ENCODE measurements at places on chromosomes 12 and 14.
A peak's percentile ranks its signal among the peaks of the same experiment; 100 is the strongest.

DNA sequence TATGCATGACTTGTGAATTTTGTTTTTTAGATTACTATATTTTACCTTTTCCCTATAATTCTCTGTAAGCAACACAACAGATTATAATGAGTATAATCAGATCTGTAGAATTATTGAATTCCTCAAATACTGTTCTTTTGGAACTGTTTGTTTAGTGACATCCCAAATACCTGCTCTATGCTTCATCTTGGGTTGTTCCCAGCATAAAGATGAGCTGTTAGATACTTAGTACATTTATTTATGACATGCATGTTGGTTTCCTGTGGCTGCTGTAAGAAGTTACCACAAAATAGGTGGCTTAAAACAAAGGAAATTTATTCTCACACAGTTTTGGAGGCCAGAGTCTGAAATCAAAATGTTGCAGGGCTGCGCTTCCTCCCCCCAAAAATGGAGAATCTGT, 78.4 kb downstream of the PTPRR start:
- DNase-seq = no peak

DNA sequence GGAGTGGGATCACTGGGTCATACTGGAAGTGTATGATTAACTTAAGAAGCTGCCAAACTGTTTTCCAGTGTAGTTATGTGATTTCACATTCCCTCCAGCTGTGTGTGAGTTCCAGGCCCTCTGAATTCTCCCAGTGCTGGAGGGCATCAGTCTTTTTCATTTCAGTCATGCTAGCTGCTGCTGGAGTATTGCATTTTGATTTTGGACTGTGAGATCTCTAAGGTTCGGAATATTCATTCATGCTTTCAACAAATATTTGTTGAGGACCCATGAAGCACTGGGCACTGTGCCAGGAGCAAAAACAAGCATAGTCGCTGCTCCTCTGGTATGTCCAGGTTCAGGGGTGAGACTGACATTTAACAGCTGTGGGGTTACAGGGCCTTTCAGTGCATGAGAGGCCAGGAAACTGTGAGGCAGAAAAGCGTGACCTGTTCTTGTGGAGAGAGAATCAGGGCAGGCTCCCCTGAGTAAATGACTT, 133.2 kb downstream of the SCARB1 start:
- DNase-seq = no peak

GRCh38 chr14:104658325-104658712, 31.1 kb upstream of the INF2 start:
- no peak for DNase-seq

DNA sequence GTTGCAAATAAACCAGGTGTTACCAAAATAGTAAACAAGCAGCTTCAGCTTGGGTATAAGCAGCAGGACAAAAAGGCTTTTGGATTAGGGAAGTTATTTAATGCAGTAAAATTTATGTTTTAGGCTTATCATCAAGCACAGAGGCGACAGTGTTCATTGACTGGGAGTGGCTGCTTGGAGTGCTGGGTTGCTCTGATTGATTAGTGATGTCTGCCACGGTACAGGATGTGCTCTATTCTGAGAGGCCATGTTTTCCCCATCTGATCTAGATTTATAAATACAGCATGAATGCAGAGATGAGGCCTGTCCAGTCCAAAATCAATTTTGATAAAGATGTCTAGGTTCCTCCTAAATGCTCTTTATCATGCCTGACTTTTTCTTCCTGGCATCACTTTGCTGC, 83.5 kb downstream of the MAP1LC3B2 start:
- DNase-seq = no peak

DNA sequence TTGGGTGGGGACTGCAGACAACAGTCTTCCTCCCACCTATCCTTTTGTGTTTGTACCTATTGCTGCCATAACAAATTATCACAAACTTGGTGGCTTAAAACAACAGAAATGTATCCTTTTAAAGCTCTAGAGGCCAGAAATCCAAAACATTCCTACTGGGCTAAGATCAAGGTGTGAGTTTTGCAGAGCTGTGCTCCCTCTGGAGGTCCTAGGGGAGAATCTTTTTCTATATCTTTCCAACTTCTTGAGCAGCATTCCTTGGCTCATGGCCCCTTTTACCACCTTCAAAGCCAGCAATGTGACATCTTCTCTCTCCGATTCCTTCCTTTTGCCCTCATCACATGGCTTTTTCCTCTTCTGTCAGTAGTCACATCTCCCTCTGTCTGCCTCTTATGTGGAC, 190.6 kb downstream of the TTC8 start:
- DNase-seq = no peak

DNA sequence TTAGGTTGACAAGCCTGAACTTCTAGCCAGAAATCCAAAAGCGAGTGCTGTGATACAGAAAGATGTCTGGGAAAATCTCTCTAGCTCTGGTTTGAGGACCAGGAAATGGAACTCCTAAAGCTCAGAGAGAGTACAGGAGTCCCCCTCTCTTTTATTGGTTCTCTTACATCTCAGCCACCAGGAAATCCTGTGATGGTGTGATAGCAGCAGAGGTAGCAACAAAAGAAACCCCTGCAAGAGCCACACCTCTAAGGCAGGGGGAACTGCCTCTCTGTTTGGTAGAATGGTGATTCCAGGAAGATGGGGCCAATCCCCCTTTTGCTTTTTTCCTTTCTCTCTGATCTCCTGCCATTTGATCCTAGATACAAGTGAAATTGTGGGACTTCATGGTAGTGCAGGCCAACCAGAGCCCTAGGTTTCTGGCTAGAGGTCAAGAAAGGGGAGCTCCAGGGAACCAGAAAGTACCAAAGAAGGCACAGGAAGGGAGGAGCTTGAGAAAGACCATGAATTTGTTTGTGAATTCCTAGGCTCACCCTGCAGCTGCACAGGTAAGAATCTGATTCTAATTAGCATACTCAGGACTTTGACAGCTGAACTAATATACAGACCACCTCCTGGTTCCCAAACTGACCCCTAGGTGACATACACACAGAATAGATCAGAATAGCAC, 88.5 kb downstream of the PAPLN start:
- no peak for DNase-seq

GRCh38 chr12:13197032-13197431, 506 bp downstream of the EMP1 start:
- no peak for DNase-seq

DNA sequence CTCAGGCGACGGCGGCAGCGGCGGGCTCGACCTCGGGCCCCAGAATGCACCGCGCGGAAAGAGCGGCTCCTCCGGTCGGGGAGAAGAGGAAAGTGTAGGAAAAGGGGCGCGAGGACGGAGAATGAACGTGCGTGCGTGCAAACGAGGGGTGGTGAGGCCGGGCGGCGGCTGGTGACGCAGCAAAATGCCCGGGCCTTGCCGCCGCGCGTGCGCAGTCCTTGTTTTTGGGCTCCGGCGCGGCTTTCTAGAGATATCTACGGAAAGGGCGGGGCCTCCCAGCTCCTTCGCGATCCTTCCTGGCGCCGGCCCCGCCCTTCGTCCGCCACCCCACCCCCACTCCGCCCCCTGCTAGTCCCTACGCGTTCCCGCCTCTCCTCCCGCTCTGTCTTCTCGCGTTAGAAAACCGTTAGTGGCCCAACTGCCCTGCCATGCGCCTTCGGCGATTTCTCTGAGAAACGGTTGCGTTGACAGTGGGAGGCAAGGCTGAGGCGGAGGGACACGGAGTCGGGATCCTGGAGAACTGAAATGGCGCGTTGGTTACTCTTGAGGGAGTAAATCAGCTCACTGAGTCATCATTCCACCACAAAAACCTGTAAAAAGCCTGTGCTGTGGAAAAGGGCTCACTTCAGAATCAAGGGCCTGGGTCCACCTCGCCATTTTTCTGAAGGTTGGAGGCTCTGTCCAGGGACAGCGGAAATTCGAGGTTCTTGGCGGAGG, at the start of gene PTGES3:
TSS of gene PTGES3 (minus strand) at position 156 of the 717 bp plus-strand sequence. CDS start 285 bp downstream, outside the sequence.
- peak; percentile 89 for DNase-seq

DNA sequence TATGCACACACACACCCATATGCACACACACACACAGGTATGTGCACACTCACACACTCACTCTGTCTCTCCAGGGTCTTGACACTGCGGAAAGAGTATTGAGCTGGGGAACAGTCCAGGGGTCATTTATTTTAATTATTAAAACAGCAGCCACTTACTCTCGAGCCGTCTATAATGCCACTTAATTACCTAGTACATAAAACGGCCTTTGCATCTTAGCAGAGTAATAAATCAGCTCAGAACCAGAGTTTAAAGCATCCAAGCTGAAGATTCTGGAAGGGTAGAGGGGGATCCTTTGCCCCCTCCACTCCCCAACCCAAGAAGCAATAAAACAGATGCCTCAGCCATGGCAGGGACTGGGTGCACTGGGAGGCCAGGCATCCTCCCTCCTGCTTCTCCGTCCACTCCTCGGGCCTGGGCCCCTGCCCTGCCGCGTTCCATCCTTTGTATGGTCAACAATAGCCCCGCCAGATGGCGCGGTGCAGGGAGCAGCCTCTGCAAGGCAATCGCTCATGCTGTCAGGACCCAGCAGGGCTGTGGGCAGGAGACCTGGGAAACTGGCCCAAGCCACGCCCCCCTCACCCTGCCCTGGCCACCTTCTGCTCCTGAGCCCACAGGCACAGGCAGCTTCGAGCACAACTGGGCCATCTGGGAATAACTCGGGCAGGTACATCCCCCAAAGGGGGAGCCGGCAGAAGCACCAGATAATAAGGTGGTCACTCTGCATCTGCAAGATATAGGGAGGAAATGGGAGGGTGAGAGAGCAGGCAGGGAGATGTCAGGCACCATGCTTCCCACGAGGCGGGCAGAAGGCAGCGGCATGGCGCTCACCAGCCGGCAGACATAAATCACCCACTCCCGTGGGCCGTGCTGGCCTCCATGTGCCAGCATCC, 40.9 kb downstream of the CCDC85C start:
- no peak for DNase-seq

- DNase-seq = no peak
These were observed 29.7 kb downstream of the ZFP36L1 start for GRCh38 chr14:68762953-68763764.

GRCh38 chr12:116577154-116577561, 18.0 kb downstream of the MAP1LC3B2 start:
- no peak for DNase-seq
